ENCODE measurements at places on chromosomes 12 and 14. TPM values are rescaled to one million over a fixed set of nuclear protein-coding genes. Genes with fewer than 3 reads are reported as not detected.

The KIF5A gene
- total RNA-seq: 0.89 TPM

The SPIC gene
- not detected for total RNA-seq

The DPY19L2 gene
- total RNA-seq: 7.0 TPM

- no peaks in the 10 kb centered on the region for H3K36me3 ChIP-seq
- H3K27me3 ChIP-seq: no peaks in the 10 kb centered on the region
- DNase-seq: no peak
Observed at GRCh38 chr14:38329246-38329645, 73.4 kb upstream of the CLEC14A start.

DNA sequence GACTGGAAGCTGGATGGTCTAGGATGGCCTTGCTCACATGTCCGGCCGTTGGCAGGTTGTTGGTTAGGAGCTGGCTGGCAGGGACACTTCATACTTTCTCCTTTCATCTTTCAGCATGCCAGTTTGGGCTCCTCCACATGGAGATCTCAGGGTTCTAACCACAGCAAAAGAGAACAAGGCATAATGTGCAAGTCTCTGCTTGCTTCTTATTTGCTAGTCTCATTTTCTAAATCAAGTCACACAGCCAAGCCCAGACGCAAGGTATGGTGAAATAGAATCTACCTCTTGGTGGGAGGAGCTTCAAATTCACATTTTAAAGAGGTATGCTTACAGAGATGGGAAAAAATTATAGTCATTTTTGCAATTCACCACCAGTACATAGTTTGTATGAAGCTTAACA, 69.1 kb upstream of the NAP1L1 start:
- H3K4me3 ChIP-seq: no peak overlapping the region
- H3K27ac ChIP-seq: no peak overlapping the region
- DNase-seq: no peak
- H3K36me3 ChIP-seq: no peaks in the 10 kb centered on the region

- H3K27me3 ChIP-seq: no peaks in the 10 kb centered on the region
- no peaks in the 10 kb centered on the region for H3K36me3 ChIP-seq
- H3K4me3 ChIP-seq: no peak overlapping the region
- H3K27ac ChIP-seq: no peak overlapping the region
Observed at GRCh38 chr12:124551268-124552144, 15.9 kb downstream of the NCOR2 start.

GRCh38 chr14:104594310-104595046, 10.1 kb downstream of the TMEM179 start:
- H3K4me3 ChIP-seq: no peak overlapping the region
- no peaks in the 10 kb centered on the region for H3K36me3 ChIP-seq
- H3K27ac ChIP-seq: no peak overlapping the region
- peaks cover 58% of the 10 kb centered on the region for H3K27me3 ChIP-seq
- no peak for DNase-seq
- no peaks in the 10 kb centered on the region for H3K4me1 ChIP-seq
